ENCODE measurements at places on chromosomes 1 and 21.

DNA sequence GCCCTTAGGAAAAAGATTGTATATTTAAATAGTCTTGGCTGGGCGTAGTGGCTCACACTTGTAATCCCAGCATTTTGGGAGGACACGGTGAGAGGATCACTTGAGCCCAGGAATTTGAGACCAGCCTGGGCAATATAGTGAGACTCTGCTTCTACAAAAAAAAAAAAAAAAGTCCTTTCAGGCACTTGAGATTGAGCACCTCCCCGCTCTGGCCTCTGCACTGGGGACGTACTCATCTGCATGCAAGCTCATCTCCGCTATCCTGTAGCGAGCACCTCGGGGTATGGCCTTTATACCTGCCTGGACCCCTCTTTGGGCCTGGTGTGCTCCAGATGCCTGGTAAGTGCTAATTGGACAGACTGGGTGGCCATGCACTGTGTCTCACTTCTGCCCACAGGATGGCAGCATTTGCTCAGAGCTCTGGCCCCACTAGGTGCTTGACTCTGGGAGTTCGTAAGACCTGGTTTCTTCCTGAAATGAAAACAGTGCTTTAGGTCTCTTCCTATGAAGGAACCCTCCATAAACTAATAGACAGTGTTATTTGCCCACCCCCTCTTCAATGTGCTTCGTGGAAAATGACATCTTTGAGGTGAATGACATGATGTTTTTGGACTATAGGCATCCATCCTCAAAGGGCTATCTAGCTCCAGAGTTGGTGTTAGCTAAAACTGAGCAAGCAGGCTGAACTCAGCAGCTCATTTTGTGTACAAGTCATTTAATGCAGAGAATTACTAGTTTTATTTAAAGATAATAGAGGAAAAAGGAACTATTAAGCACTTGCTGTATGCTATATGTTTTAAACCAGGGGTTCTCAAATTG, 61.7 kb upstream of the ADAR start:
- DNase-seq, result peak; percentile 69

DNA sequence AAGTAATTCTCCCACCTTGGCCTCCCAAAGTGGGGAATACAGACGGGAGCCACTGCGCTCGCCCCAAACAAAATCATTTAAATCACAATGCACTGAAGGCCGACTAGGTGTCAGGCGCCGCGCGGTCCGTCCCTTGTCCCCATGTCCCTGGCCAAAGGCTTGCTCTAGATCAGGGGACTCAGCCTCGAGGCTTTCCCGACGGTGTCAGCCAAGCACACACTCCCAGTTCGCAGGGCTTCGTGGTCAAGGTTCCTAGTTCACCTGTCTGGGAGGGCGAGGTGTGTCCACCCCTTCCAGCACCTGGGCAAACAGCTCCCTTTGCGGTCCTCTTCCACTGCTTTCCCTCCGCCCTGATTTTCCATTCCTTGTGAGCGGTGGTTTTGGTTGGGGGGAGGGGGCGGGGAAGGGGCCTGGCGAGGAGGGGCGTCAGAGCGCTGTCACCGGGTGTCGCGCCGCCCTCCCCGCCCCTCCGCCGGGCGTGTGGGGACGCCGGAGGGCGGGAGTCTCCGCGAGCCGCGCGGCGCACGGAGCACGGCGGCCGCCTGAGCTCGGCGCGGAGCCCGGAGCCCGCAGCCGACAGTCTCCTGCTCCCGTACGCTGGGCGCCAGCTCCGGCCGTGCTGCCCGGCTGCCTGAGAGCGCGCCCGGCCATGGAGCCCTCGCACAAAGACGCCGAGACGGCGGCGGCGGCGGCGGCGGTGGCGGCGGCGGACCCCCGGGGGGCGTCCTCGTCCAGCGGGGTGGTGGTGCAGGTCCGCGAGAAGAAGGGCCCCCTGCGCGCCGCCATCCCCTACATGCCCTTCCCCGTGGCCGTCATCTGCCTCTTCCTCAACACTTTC, at the start of gene STUM:
Gene STUM, plus strand, starts transcription at position 509 of the 838 bp plus-strand sequence. Its CDS starts 141 bp downstream, at position 650.
- peak; percentile 18 for DNase-seq

DNA sequence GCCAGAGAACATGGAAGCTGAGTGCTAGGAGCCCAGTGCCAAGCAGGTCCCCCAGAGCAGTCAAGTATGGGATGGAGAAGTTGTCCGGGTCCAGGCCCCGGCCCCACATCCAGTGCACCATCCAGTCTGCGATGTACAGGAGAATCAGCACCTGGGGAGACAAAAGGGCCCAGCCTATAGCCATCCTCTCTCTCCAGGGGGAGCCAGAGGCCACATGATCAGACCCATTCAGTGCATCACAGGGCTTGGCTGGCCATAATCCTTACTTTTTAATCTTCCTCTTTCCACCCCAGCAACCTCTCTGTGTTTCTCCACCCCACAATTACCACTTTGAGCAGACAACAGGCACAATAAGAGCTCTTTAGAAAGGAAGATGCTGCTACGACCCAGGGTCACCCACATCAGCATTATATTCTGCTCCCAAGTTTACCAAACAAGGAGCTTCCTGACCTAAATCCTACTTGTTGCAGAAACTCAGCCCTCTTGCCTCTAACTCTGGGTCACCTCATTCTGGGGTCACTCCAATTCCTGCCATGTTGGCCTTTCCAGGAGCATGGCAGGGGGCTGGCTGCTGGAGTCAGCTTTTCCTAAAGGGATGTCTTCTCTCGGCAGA, 16.4 kb upstream of the RAB29 start:
- peak; percentile 36 for DNase-seq

DNA sequence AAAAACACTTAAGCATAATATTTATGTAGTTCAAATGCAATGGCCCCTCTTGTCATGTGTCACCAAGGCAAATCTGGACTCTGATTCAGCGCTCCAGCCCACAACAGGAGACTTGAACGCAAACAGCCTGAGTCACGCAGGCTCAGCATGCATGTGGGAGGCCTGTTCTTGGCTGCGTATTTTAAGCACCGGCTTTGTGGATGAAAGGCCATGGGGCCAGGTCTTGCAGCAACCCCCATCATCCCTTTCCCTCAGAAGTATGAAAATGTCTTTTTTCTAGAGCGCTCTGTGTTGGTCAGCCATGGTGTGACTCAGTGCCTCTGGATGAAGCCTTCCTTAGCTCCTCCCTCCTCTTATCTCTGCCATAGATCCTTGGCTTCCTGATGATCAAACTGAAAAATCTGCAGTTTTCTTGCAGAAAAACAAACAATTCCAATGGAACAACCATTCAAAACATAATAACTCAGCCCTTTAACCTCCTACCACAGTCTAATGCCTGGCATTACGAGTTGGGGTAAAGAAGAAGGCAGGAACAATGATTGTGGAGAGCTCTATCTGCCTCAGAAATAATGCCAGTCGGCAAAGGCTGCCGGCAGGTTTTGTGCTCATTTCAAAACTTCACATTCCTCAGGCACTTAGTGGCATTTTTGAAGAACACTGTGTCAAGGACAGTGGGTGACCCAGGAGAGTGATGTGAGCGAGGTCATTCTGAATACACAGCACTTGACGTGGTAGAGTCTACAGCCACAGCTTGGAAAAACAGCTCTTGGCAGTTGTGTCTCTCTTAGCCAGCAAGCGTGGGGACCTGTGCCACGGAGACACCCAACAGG, 167.5 kb downstream of the CLIC6 start:
- DNase-seq, result peak; percentile 33

- DNase-seq, result no peak
Observed at GRCh38 chr1:210441028-210441427, 112.3 kb downstream of the HHAT start.

DNA sequence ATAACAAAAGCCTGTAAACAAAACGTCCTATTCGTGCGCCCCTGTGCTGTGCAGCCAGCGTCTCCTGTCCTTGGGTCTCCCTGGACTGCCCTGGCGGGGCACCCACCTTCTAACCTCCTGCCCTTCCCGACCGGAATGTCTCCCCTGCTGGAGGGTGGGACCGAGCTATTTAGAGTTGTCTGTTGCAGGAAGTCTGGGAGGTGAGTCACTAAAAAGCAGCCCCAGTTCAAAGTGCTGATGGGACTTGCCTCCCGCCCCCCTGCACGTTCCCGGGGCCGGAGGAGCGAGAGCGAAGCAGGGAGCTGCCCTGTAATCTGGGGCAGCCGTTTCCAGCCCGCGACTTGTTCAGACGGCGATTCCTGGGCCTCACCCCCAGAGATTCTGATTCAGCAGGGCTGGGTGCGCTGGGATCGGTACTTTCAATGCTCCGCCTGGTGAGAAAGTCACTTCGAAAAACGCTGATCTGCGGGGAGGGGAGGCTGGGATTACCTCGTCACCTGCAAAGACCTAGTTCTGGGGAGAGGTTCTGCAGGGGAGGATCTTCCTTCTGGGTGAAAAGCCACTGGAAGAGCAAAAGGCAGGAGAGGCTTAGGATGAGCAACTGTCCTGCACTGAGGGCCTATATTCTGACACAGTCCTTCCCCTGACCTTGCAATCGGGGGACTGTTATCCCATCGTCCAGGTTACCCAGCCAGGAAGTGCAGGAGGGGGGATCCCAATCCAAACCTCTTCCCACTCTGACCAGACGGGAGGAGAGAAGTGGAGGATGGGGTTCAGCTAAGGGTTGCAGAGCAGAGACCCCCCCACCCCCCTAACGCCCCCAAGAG, 1.2 kb upstream of the DHRS3 start:
- DNase-seq, result peak; percentile 72

DNA sequence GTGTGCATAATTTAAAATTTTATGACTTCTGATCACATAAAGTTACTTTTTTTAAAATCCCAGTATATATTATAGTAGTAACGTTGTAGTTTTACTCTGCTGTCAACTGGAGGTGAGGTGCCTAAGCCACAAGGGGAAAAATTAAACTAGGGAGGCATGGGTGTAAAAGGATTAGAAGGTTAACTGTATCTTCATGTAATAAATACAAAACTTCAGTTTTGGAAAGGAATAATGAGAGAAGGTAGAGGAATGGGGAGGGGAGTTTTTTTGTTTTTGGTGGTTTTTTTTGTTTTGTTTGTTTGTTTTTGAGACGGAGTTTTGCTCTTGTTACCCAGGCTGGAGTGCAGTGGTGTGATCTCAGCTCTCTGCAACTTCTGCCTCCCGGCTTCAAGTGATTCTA, 5.7 kb downstream of the SLC25A33 start:
- DNase-seq, result no peak

DNA sequence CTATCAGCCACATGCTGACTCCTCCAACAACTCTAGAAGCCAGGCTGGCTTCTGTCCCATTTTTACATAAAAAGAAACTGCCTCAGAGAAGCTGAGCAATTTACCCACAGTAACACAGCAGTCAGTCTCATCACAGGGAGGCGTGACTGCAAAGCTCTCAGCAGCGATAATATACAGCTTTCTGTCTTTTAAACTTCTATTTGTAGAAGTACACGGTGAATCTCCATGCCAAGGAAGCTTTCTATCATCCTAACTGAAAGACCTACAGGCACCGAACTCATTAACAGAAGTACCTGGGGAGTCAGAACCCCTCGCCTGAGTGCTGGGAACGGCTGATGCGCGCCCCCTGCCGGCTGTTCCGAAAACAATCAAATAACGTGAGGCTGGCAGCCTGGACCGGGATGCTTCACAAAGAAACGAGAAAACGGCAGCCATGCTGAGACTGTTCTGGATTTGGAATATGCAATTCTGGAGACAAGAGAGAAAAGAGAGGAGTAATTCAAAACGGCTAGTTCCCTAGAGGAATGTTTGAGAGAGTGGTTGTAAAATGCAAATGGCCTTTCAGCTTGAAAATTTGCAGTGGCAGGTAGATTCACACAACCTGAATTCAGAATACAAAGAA, 43.5 kb upstream of the RAB4A start:
- DNase-seq, result peak; percentile 68

GRCh38 chr1:2594641-2595131, 8.1 kb downstream of the PRXL2B start:
- DNase-seq, result no peak

DNA sequence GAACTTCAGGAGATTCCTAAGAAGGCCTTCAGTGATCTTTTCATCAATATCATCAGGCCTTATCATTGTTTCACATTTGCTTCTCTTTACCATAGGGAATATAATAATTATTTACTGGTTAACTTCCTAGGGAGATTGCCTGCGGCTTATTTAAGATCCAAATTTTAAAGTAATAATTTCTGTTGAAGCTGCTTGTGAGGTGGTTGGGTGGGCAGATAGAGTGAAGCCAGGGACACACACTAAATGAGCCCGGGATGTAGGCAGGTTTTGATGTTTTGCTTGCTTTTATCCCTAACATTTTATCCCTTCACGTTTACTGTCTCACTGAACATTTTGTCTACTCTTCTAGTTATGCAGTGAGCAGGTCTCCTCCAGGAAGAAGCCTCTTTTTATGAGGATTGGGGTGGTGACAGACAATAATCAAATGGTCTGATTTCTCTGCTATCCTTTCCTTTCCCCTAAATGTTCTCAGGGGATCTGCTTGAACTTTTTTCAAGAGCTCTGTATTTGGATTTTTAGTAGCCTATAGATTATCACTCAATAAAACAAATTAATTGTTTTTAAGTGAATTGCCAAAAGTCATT, 164.7 kb downstream of the RUNX1 start:
- no peak for DNase-seq

DNA sequence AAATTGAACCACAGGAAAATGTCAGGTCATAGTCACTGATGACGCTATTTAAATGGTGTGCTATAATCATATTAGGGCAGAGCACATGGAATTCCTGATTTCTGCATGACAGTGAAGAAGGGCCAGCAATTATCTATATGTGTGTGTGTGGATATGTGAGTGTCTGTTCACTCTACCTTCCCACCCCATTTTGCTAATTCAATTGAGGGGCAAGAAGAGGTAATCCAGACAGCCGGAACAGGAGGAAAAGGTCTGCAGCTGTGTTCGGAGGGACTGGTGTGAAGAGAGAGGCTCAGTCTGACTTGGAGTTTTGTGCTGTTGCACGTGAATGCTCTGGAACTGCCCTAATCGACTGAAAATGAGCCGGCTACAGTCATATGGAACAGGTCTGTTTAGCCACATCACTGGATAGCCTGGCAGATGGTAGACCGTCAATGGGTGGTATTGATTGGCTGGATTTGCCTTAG, 5.1 kb upstream of the ELAVL4 start:
- no peak for DNase-seq

DNA sequence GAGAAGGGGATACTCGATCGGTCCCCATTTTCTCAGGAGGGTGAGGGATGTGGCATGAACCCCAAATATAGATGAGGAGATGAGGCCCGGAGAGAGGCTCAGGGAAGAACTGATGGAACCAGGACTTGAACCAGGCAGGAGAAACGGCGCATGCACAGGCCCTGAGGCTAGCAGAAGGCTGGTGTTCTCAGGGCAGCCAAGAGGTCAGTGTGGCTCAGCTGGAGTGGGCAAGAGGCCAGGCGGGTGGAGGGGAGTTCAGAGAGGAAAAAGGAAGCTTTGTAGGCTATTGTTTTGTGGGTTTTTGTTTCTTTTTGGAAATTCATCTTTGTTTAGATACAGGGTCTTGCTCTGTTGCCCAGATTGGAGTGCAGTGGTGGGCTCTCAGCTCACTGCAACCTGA, 122.0 kb downstream of the LACTBL1 start:
- DNase-seq, result no peak
